Cardiac septum (tissue), 1 donor: ENCODE measurements at places on chromosomes 3 and 15. TPM values are rescaled to one million over a fixed set of nuclear protein-coding genes. Genes with fewer than 3 reads are reported as not detected.

DNA sequence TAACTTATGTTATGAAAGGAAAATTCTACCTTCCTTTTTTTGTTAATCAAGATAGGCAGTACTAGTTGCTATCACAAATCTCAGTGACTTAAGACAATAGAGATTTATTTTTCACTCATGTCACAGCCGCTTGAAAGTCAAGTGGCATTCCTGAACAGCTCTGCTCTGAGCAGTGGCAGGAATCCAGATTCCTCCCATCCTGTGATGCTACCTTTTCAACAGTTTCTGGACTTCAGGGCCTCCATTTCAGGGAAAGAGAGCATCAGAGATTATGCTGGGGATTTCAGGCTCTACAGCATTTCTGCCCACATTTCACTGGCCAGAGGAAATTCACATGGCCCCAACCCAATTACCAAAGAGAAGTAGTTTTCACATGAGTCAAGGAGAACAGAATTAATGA is 83.4 kb downstream of the IL1RAP start:
- no peak for DNase-seq

The MASP1 gene
- total RNA-seq = 59.7 TPM

The BLM gene
- 0.75 TPM for total RNA-seq

The ZNF619 gene
- total RNA-seq = 3.6 TPM
